ENCODE measurements at places on chromosomes 5 and 9.

DNA sequence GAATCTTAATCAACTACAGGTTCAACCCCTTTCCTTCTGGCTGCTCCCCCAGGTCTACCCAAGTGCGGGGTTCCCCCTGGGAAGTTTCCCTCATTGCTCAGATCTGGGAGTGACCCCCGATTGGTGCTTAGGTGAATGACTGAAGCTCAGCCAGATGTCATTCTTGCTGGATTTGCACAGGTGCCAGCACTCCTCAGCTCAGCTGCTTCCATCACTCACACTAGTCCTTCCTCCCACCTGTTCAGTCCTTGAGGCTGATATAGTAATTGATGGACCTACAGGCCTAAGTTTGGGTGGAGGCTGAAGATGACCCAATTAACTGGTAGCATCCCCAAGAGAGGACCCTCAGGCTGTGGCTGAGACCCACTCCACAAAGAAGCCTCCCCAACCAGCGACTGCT lies 32.9 kb downstream of the PRLR start:
- no peak overlapping the region for H3K4me3 ChIP-seq
- peaks cover 8% of the 10 kb centered on the region for H3K27me3 ChIP-seq
- no peak overlapping the region for H3K27ac ChIP-seq
- no peak for DNase-seq
- no peaks in the 10 kb centered on the region for H3K36me3 ChIP-seq

GRCh38 chr5:125501396-125501795 lies 755.0 kb upstream of the ZNF608 start:
- H3K36me3 ChIP-seq: no peaks in the 10 kb centered on the region
- DNase-seq: no peak
- H3K27ac ChIP-seq: no peak overlapping the region
- no peaks in the 10 kb centered on the region for H3K4me1 ChIP-seq

GRCh38 chr5:153399595-153399994 lies 90.9 kb upstream of the GRIA1 start:
- no peak overlapping the region for H3K27ac ChIP-seq
- no peak overlapping the region for H3K4me3 ChIP-seq
- H3K27me3 ChIP-seq: no peaks in the 10 kb centered on the region
- no peak for DNase-seq
- H3K4me1 ChIP-seq: no peaks in the 10 kb centered on the region

GRCh38 chr9:113682297-113682771 lies 193.8 kb upstream of the ZNF618 start:
- no peak overlapping the region for H3K27ac ChIP-seq
- no peaks in the 10 kb centered on the region for H3K4me1 ChIP-seq
- H3K4me3 ChIP-seq: no peak overlapping the region
- peaks cover 46% of the 10 kb centered on the region for H3K27me3 ChIP-seq
- no peaks in the 10 kb centered on the region for H3K36me3 ChIP-seq

- no peak for DNase-seq
- no peak overlapping the region for H3K27ac ChIP-seq
- H3K27me3 ChIP-seq: no peaks in the 10 kb centered on the region
- no peaks in the 10 kb centered on the region for H3K4me1 ChIP-seq
- no peak overlapping the region for H3K4me3 ChIP-seq
These were observed 158.1 kb downstream of the NPR3 start for GRCh38 chr5:32869216-32869615.

- H3K27ac ChIP-seq: no peak overlapping the region
- H3K36me3 ChIP-seq: no peaks in the 10 kb centered on the region
- no peaks in the 10 kb centered on the region for H3K27me3 ChIP-seq
- no peak overlapping the region for H3K4me3 ChIP-seq
- no peaks in the 10 kb centered on the region for H3K4me1 ChIP-seq
These were observed 506.5 kb downstream of the ISL1 start for GRCh38 chr5:51889703-51890102.

- DNase-seq: no peak
- no peak overlapping the region for H3K27ac ChIP-seq
- H3K27me3 ChIP-seq: no peaks in the 10 kb centered on the region
These were observed 150.2 kb upstream of the TRPM3 start for GRCh38 chr9:71271602-71272001.

- no peak for DNase-seq
- H3K27me3 ChIP-seq: no peaks in the 10 kb centered on the region
- H3K36me3 ChIP-seq: no peaks in the 10 kb centered on the region
- H3K4me3 ChIP-seq: no peak overlapping the region
- no peak overlapping the region for H3K27ac ChIP-seq
These were observed 509.1 kb downstream of the RASEF start for GRCh38 chr9:82553654-82554366.

DNA sequence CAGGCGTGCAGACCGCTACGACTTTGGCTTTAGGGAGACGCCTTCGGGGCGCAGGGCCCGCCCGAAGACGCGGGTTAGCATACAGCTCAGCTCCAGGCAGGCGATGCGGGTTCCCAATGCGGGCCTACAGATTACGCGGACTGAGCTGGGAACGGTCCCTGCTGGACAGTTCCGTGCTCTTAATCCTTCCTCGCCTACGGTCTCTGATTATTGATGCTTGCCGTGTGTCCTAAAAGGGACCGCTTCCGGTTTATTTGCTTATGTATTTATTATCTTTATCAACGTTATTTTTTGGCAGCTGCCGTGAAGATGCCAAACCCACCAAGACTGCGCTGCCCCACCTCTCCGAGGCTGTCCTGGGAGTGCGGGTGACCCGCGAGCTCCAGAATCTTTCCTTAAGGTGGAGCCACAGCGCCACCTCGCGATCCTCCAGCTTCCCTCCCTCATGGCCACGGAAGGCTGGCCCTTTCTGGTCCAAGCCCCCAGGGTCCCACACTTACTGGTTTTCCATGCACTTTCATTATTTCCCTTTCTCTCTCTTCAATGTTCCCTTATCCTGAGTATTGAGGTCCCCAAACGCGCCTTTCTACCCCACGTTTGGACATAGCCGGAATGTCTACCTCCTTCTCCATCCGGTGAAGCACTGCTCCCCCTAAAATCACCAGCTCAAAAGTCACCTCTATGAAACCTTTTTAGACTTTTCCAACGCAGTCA lies 7.0 kb upstream of the EBF1 start:
- peak overlapping the region; percentile 80 for H3K4me3 ChIP-seq
- peak; percentile 45 for DNase-seq
- H3K27ac ChIP-seq: no peak overlapping the region
- H3K27me3 ChIP-seq: peaks cover 80% of the 10 kb centered on the region
- no peaks in the 10 kb centered on the region for H3K36me3 ChIP-seq

- H3K4me1 ChIP-seq: peaks cover 4% of the 10 kb centered on the region
- DNase-seq: peak; percentile 29
- no peaks in the 10 kb centered on the region for H3K27me3 ChIP-seq
- H3K4me3 ChIP-seq: no peak overlapping the region
- no peak overlapping the region for H3K27ac ChIP-seq
- H3K36me3 ChIP-seq: peaks cover 10% of the 10 kb centered on the region
These were observed 62.6 kb downstream of the NEK6 start for GRCh38 chr9:124320062-124320973.

DNA sequence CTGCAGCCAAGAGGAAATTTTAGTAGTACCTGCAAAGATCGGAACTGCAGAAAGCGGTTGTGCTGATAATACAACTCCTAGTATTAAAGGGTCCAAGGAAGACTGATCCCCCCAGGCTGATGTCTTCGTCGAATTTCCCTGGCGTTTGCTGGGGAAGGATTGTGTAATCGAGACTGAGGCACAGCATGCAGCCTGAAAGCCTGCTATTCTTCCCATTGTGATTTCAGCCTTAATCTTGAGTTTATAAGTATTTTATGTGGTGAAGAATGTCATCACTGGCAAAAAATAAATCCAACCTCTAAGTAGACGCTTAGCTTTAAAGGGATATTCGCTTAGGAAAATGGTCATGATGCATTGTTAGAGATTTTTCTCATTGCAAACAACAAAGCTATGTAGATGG lies 21.3 kb upstream of the LMX1B start:
- H3K27ac ChIP-seq: no peak overlapping the region
- DNase-seq: no peak
- peaks cover 34% of the 10 kb centered on the region for H3K27me3 ChIP-seq
- no peak overlapping the region for H3K4me3 ChIP-seq

GRCh38 chr5:82601861-82602260 lies 323.7 kb upstream of the RPS23 start:
- H3K27ac ChIP-seq: no peak overlapping the region
- peaks cover 19% of the 10 kb centered on the region for H3K27me3 ChIP-seq
- DNase-seq: no peak
- no peaks in the 10 kb centered on the region for H3K36me3 ChIP-seq
- H3K4me1 ChIP-seq: no peaks in the 10 kb centered on the region
- H3K4me3 ChIP-seq: no peak overlapping the region

DNA sequence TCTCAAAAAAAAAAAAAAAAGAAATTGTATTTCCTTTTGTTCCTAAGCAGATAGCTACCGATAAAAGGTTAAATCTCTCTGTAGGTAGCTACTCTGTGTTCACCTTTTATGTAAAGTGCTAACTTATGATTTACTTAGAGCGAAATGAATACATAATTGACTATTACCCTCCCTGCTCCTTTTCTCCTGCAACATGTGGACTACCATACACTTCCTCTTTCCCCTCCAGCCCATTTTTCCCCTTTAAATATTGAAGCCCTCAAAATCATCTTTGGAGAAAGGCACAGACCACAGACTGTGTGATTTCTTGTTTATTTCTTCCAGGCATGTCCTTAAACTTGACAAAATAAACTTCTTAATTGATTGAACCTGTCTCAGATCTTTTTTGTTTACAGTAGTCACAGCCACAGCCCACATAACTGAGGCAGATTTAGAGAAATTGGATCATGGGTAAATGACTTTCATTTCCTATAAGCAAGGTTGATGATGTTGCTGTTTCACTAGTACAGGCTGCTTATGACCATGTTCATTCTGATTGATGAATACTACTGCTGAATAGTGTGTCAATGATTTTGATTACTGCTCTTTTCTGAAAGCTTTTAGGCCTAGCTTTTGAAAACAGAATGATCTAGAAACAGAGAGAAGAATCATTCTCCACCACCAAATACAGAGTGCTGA lies 59.2 kb downstream of the PHAX start:
- no peak overlapping the region for H3K4me3 ChIP-seq
- H3K27ac ChIP-seq: peak overlapping the region; percentile 19
- H3K27me3 ChIP-seq: peaks cover 10% of the 10 kb centered on the region
- no peak for DNase-seq
- no peaks in the 10 kb centered on the region for H3K36me3 ChIP-seq

DNA sequence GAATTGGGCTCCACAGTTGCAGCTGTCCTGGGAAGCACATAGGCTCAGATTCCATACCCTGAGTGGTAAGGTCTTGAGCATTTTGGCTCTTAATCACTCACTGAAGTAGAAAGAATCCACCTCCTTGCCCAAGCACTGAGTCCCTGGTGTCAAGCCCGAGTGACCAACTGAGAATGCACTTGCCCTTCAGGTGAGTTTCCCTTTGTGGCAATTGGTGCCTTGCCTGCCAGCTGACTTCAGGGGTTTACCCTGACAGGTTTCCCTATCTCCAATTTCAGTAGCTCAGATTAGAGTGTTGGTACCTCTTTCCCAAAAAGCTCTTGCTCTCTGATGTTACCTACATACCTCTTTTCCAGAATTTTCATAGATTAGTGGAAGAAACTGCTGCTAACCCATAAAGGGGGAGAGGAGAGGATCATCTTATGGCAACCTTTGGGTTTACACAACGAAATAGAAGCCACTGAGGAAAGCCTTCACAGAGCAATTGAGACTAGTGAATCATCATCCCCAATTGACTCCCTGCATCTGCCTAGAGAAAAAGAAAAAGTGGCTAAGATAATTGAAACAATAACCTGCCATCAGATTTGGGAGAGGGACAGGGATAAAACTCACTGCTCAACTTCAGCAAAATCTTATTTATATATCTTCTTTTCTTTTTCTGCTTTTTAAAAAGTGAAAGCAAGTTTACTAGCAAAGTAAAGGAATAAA lies 48.6 kb downstream of the CCL28 start:
- no peak overlapping the region for H3K4me3 ChIP-seq
- DNase-seq: no peak
- H3K27ac ChIP-seq: no peak overlapping the region
- no peaks in the 10 kb centered on the region for H3K4me1 ChIP-seq
- peaks cover 4% of the 10 kb centered on the region for H3K27me3 ChIP-seq

- no peak overlapping the region for H3K4me3 ChIP-seq
- no peak overlapping the region for H3K27ac ChIP-seq
- H3K27me3 ChIP-seq: no peaks in the 10 kb centered on the region
These were observed 233.4 kb downstream of the NR3C1 start for GRCh38 chr5:143170104-143170503.

DNA sequence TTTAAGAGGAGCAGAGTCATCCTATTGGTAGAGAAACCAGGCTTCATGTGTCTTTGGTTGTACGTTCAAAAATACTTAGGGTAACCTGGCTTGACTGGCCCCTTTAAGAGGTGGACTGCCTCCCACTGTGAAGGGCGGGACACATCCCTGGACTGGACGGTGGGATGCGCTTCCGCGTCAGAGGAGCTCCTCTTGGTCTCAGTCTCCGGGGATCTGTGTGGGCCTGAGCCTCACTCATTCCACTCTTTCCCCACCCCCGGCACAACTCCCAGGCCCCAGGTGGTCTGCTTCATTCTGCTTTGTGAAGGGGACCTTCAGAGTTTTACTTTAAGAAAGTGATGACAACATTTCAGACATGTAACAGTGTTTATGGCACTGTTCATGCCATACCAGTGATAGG lies 601.1 kb downstream of the IRX1 start:
- DNase-seq: no peak
- H3K27me3 ChIP-seq: no peaks in the 10 kb centered on the region
- no peaks in the 10 kb centered on the region for H3K4me1 ChIP-seq
- H3K4me3 ChIP-seq: no peak overlapping the region

DNA sequence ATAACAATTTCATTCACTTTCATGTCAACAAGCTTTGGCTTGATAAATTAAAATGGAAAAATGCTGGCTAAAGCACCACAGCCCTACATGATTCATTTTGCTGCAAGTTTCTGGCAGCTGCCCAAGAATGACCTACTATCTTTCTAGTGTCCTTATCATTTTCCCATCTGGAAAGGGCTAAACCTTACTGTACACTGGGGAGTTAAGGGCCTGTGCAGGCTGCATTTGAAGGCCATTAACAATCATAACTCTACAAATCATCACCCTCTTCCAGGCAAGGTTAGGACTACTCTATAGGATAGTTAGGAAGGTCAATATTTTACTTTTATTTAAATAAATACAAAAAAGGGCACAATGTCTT lies 579.7 kb upstream of the ZNF608 start:
- no peaks in the 10 kb centered on the region for H3K4me1 ChIP-seq
- H3K27ac ChIP-seq: no peak overlapping the region
- no peaks in the 10 kb centered on the region for H3K36me3 ChIP-seq
- no peaks in the 10 kb centered on the region for H3K27me3 ChIP-seq
- DNase-seq: no peak

- no peak for DNase-seq
- no peak overlapping the region for H3K27ac ChIP-seq
- no peaks in the 10 kb centered on the region for H3K27me3 ChIP-seq
- H3K4me1 ChIP-seq: no peaks in the 10 kb centered on the region
- H3K36me3 ChIP-seq: no peaks in the 10 kb centered on the region
These were observed 93.4 kb upstream of the CCDC112 start for GRCh38 chr5:115389799-115390382.

All from T-helper 2 cell treated with Interferon-gamma antibody and Interleukin-4, amounts not matched to agents 5 μg/mL and 100 μg/mL, for 36 hours (primary cell).